CD4-positive, alpha-beta T cell treated with Interleukin-6 for 4 hours (primary cell): ENCODE measurements at places on chromosomes 16 and 17.

DNA sequence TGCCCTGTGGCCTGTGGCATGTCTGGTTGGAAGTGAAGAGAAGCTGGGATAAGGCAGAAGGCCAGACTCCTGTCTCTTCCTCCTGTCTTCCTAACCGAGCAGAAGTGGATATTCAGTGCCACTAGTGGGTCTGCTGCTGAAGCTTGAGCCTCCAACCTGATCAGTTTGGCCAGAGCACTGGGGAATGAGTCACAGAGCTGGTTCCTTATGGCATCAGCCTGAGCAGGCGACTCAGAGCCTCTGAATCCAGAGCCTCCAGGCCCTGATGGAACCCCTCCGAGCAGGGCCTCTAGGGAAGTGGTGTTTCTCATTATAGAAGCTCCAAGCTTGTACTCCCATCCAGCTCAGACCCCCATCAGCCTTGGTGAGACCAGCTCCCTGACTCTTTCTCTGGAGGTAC, 2.0 kb downstream of the WSCD1 start:
- no peak for DNase-seq

DNA sequence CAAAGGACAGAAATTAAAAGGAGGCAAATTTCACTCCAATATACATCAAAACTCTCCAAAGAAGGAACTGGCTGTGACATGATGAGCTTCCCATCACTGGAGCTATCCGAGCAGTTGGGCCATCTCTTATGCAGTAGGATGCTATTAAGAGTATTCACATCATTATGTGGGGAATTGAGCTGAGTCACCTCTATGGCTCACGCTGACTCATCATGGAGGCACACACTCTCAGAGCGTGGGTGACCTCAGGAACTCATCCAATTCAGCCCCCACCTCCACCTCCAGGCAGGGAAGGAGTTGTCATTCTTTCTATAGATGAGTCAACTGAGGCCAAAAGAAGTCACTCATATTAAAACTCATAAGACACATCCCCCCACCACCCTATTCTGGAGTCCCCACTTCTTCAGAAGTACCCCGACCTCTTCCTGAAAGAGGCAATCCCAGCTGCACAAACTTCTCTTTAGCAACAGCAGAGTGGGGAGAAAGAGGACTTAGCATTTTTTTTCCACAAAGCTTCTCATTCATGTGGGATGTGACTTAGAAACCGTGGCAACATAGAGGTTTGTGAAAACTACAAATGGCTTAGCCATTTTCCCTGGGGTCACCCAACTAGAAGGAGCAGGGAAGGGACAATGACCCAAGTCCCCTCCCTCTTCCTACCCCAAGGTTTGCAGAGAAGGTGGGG, 32.5 kb downstream of the ABCC12 start:
- DNase-seq = no peak

- DNase-seq = no peak
Observed at GRCh38 chr17:28399808-28400207, 6.2 kb downstream of the SLC46A1 start.

GRCh38 chr16:3235856-3236669, 1.1 kb upstream of the ZNF200 start:
- DNase-seq = peak; percentile 38

- no peak for DNase-seq
Observed at GRCh38 chr17:55319933-55320593, 55.3 kb downstream of the HLF start.
